H4 (cell line): ENCODE measurements at places on chromosomes 11 and 22.

DNA sequence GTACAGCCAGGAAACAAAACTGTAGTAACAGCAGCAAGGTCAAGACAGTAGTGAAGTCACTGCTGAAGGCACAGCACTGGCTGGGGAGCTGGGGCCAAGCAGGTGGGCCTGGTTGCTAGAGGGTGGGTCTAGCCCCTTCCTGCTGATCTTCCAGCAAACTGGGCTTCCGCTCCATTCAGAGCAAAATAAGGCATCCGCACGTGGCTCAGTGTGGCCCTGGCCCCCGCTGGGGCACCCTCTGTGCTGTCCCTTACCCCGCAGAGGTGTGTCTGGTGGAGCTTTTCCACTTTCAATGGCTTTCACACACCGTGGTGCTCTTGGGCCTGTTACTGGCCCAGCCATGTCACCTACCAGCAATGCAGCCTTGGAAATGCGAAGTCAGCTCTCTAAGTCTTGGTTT, 162.4 kb upstream of the B3GAT1 start:
- DNase-seq, result no peak

GRCh38 chr11:36452236-36452940, 57.7 kb downstream of the TRAF6 start:
- peak; percentile 96 for DNase-seq

- DNase-seq, result no peak
Observed at GRCh38 chr22:44605486-44605885, 96.5 kb upstream of the PRR5 start.

DNA sequence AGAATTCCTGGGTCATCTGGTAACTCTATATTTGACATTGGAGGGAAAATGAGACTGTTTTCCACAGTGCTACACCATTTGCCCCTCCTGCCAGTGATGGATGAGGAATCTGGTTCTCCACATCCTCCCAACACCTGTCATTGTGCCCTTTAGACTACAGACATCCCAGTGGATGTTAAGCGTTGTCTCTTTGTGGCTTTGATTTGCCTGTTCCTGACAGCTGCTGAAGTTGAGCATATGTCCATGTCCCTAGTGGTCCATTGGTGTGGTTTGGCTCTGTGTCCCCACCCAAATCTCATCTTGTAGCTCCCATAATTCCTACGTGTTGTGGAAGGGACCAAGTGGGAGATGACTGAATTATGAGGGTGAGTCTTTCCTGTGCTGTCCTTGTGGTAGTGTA, 88.5 kb downstream of the BRD1 start:
- DNase-seq, result no peak

DNA sequence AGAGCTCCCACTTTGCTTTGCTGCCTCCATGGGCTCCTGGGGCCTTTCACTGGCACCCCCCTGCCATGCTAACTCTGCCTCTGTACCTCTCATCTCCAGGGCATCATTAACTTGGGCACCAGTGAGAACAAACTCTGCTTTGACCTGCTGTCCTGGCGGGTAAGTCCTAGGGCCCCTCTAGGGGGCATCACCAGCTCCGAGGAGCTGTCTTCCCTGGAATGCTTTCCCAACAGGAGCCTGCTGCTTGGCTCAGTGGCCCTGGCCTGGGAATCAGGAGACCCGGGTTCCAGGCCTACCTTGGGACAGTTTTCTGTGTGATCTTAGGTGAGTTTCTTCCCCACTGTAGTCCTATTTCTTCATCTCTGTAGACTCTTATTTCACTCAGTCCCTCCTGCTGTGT, 5.1 kb downstream of the ACCS start:
- DNase-seq, result no peak

- no peak for DNase-seq
Observed at GRCh38 chr11:16806791-16807190, 68.3 kb downstream of the C11orf58 start.

GRCh38 chr11:102238391-102238821, 78.9 kb upstream of the BIRC3 start:
- DNase-seq, result no peak

DNA sequence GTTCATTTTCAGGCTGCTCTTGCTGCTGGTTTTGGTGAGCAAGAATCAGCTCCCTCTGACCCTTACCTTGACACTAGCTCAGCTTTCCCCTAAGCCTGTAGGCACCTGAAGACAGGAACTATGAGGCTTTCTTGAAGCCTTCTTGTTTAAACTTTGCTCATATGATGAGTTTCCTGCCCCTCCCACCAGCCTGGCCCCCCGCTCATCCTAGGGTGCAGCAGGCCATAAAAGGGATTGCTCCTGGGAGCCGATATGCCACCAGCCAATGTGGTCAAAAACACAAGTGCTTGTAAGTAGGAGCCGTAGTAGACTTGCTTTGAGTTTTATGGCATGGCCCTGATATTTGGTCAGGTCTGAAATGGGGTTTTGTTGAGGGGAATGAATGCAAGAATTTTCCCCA, 164.7 kb downstream of the DSCAML1 start:
- DNase-seq, result no peak

DNA sequence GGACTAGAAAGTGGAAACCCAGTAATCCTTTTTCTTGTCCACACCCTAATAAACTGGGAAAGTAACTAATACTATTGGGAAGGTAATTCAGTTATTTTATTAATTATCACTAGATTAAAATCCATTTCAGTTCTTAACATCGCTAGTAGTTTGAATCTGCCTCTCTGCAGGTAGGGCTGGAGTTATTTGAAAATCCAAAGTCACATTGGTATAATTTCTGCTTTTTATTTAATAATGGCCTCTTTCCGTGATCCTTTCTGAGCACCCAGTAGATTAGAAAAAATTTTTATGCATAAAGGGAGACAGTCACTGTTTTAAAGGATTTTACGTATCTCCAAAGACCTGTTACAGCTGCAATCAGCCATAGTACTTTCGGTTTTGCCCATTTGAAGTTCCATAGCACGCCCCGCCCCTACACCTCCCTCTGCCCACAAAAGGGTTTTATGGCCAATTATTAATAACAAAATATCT, 605 bp upstream of the COPB1 start:
- DNase-seq, result peak; percentile 54

DNA sequence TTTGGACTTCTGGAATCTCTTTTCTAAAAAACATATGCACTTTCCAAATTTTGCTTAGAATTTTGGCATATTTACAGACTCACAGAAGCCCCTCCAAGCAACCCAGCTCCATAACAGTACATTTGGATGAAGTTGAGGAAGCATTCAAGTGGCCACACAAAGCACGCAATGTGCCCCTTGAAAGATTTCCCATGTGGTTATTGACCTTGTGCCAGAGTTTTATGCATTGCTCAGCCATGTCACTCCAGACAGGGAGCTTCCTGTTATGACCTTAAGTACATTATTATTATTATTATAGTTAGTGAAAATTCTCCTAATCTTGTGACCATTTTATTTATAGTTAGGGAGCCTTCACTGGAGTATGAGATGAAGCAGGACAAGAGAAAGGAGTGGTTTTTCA, 35.0 kb upstream of the BDNF start:
- DNase-seq, result no peak

GRCh38 chr22:16917144-16918003, 90.6 kb downstream of the GAB4 start:
- DNase-seq, result peak; percentile 28

- no peak for DNase-seq
Observed at GRCh38 chr11:111107501-111107900, 138.0 kb upstream of the POU2AF2 start.

- DNase-seq, result no peak
Observed at GRCh38 chr11:134509381-134510232, 97.6 kb upstream of the B3GAT1 start.

GRCh38 chr11:73141309-73142127, 600 bp downstream of the FCHSD2 start:
- peak; percentile 48 for DNase-seq

- no peak for DNase-seq
Observed at GRCh38 chr22:42970029-42970428, 44.9 kb downstream of the PACSIN2 start.

GRCh38 chr22:32617271-32617670, 142.7 kb downstream of the FBXO7 start:
- DNase-seq, result peak; percentile 55

DNA sequence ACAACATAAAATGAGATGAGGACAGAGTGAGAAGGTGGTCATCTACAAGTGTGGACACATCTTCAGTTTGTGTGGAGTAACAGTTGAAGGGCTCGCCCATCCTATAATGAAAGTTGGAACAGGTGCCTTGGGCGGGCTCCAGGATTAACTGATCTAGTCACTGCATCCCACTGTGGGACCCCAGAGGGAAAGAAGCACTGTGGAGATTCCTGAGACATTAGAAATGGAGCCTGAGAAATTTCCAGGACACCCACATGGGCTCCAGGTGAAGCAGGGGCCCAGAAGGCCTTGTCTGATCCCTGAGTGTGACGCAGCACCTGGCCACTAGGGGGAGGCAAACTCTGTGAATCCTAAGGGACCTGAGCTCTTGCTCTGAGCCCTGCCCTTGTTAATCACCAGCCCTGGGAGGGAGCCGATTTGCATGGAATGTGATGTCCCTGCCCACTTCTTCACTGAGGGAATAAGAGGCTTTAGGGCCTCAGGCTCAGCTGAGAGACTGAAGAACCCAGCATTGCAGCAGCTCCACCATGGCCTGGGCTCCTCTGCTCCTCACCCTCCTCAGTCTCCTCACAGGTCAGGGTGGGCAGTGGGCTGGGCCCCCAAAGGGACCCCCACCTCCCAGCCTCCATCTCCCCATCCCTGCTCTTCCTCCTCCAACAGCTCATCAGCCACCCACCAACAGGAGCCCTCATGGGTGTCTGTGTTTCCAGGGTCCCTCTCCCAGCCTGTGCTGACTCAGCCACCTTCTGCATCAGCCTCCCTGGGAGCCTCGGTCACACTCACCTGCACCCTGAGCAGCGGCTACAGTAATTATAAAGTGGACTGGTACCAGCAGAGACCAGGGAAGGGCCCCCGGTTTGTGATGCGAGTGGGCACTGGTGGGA, 98.4 kb downstream of the VPREB1 start:
- peak; percentile 28 for DNase-seq

- peak; percentile 98 for DNase-seq
Observed at GRCh38 chr11:125263268-125263790, 98.8 kb downstream of the PKNOX2 start.

DNA sequence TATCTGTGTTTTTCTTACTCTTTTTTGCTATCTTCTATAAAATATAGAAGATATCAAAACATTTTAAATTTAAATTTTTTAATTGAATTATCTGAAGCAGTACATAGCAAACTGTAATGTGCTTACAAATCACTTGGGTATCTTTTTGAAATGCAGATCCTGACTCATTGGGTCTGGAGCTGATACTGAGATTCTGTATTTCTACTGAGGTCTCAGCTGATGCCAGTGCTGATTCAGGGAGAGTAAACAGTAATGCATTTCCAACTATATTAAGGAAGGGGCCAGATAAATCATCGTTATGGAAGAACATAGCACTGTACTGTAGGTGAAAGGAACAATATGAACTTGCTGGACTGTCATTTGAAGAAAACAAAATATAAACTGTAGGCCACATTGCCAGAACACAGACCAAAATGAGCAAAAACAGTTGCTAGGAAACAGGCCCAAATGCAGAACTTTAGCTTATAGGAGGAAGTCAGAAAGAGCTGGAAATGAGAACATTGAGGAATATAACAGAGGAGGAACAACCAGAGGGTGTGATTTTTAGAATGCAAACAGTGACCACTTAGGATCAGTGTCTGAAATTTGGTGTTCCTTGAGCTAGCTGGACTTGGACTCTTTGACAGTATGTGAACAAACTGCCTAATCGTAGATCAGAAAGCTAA, 3.3 kb downstream of the ARL14EP start:
- no peak for DNase-seq

DNA sequence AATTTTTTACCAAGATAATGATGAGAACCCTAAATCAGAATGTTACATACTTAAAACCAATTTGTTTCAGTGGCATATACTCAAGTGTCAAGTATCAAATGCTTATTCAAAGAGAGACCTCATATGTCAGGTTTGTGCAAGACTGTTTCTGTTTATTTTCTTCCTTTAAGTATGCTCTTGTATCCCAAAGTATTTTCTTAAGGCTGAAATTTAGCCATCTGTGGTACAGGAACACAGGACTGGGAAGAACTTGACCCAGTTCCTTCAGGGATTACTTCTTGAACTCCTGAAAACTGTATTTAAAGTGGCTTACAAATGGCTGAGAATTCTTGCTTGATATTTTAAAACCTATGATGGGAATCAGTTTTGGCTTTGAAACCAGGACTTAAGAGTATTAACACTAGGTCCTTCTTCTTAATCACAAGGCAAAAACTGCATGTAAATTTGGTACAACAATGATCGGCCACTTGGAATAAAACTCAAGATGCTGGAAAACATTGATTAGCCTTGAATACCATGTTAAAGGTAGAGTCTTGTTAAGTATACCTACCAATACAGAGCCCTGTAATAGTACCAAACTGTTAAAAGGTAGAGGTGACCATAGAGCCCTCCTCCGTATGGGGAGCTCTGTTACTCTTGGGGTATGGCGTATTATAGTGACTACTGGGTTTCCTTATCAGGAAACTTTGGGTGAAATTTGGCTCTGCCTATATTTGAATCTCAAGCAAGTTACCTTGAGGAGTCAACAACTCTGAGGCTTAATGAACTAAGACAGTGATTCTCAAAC, 95.9 kb downstream of the BLID start:
- DNase-seq, result no peak

GRCh38 chr11:56783448-56784041, 35.0 kb upstream of the OR9G4 start:
- DNase-seq, result peak; percentile 63

DNA sequence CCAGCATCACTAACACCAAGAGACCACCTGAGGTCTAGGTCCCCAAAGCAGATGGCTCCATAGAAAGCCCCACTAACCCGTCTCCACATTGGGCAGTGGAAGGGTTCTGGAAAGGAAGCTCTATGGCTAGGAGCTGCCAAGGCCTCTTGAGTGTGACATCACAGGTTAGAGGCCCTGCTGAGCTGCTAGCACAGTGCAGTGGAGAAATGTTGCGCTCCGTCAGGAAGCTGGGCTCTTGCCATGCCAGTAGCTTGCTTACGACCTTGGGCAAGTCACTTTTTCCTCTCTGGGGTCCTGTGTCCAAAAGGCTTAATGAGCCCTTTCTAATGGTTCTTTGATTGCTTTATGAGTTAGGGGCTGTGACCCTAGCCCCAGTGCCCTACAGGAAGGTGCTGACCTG, 10.6 kb downstream of the PIK3IP1 start:
- DNase-seq, result no peak

DNA sequence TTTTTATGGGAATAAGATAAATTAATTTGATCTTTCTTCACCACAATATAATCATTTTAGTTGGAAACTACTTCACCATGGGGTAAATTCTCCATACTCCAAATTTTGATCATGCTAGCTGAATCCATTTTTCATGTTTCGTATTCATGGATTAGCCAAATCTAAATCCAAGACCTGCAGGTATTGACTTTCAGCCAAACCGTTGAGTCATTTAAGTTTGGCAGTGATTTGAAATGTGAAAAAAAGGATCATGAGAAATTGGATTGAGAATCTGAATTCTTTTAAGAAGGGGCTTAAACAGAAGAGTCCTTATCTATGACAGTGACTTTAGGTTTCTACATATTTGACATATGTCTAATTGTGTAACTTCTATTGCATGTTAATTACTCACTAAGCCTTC, 5.3 kb downstream of the GAS2 start:
- no peak for DNase-seq

- no peak for DNase-seq
Observed at GRCh38 chr11:85945788-85946187, 90.6 kb downstream of the CCDC83 start.

- no peak for DNase-seq
Observed at GRCh38 chr11:26964339-26964738, 29.6 kb upstream of the FIBIN start.
